Left ventricle myocardium superior (tissue), 1 donor: ENCODE measurements at places on chromosomes 1 and 21.
A peak's percentile ranks its signal among the peaks of the same experiment; 100 is the strongest.

DNA sequence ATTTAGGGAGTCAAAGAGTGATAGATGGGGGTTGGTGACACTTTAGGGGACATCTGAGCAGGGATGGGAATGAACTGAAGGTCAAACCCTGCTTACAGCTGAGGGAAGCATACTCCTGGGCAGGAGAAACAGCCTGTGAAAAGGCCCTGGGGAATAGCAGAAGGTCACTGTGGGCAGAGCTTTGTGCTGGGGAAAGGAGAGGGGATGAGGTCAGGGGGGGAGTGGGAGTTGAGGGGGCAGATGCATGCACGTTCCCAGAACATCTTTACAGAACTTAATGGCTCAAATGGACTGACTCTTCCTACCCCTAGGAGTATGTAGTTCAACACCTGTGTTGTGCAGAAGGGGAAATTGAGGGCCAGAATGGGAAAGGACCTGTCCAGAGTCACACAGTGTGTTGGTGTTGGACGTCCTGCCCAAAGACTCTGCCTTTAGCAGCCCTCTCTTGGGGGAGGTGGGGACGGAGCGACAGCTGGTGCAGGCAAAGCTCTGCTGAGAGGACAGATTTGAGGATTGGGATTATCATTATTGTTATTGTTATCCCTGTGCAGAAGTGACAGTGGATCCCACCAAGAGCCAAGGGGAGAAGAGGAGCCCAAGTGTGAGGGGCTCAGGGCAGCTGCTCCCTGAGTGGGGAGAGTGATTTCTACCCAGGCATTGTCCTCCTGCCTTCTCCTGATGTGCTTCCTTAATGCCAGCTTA lies 116.5 kb downstream of the PTPRU start:
- DNase-seq: no peak

GRCh38 chr1:230957580-230957989 lies 21.1 kb downstream of the TTC13 start:
- DNase-seq: no peak

DNA sequence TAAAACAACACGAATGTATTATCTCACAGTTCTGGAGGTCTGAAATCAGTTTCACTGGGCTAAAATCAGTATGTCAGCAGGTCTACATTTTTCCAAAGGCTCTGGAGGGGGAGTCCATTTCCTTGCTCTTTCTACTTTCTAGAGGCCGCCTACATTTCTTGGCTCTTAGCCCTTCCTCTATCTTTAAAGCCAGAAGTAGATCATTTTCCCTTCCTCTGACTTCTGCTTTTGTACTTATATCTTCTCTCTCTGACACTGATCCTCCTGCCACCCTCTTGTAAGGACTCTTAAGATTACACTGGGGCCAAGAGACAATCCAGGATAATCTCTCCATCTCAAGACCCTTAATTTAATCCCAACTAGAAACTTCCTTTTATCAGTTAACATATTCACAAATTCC lies 41.4 kb downstream of the MSH4 start:
- DNase-seq: no peak

DNA sequence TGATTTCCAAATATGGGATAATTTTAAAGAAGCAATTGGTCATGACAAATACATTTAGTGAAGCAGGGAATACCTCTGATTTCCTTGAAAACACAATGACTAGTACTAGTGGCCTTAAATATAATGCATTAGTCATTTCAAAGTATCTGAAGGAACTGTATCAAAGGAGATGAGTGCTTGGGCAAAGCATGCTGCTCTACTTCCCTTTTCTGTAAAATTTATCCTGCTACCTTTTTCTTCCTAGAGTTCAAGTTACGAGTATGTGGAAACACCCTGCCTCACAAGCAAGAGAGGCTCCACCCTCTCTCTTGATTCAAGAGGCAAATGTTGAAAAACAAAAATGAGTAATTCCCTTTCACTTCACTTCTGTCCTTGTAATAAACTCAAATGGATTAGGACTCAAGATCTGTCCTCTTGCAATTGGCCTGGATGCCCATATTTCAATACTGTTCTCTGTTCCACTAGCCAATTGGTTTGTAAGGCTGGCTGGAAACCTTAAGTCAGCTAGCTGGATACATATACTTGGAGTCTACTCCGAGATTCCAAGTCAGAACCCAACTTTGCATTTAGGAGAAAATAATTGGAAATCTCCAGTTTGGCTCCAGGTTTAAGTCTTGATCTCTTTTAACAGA lies 92.5 kb downstream of the CDC42BPA start:
- no peak for DNase-seq

DNA sequence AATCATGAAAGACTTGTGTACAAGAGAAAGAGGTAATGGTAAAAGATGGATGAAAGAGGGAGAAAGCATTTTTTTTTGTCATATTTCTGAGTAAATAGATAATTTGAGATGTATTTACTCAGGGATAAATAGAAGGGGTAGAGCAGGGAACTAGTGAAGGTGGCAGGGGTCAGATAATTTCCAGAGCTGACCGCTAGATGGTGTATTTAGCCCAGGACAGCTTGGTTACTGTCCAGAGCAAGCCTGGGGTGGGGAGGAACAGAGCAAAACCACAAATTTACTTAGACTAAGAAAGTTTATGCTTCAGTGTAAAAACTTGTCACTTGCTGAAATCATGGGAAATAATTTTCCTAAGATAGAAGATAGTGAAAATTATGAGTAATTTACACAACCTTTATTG lies 91.5 kb downstream of the XCL2 start:
- no peak for DNase-seq

DNA sequence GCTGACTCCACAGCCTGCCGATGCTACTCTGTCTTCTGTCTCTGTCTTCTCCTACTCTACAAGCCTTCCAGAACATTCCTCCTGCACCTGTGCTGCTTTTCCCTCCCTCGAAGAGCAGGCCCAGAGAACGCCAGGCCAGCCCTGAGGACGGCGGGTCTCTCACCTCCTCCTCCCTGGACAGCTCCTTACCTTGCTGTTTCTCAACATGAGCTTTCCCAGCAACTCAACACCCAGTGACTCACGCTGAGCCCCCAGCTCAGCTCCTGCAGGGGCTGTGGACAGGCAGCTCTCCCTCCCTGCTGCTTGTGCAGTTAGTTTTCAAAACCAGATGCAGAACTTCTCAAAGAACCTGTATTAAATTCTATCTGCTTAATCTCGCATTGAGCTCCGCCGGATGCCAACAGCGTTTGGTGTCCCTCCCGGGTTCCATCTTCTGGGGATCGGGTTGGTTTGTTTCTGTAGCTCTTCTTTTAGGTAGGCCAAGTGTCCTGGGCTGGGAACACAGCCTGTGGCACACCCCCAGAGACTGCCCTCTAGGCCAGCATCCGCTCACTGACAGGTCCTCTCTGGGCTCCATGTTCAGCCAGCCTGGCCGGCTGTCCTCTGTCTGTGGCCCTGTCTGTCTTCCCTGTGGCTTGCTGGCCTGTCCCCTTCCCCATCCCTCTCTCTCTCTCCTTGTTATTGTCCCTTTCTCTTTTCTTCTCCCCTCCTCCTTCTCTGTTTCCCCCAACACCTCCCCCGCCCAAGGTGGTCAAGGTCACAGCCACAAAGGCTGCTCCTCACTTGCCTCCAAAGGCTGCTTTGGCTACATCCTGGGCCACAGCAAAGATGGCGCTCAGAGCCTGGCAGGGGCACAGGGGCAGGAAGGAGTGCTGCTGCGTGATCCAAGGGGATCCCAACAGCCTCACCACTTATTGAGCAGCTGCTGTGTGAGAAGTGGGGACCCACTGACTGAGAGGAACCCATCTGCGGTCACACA lies 391.0 kb downstream of the MATN1 start:
- no peak for DNase-seq

GRCh38 chr1:12548973-12549459 lies 69.0 kb downstream of the DHRS3 start:
- DNase-seq: peak; percentile 74

GRCh38 chr1:67745875-67746698 lies 61.1 kb downstream of the GADD45A start:
- DNase-seq: no peak

GRCh38 chr1:176949033-176949662 lies 215.4 kb downstream of the ASTN1 start:
- DNase-seq: peak; percentile 70

DNA sequence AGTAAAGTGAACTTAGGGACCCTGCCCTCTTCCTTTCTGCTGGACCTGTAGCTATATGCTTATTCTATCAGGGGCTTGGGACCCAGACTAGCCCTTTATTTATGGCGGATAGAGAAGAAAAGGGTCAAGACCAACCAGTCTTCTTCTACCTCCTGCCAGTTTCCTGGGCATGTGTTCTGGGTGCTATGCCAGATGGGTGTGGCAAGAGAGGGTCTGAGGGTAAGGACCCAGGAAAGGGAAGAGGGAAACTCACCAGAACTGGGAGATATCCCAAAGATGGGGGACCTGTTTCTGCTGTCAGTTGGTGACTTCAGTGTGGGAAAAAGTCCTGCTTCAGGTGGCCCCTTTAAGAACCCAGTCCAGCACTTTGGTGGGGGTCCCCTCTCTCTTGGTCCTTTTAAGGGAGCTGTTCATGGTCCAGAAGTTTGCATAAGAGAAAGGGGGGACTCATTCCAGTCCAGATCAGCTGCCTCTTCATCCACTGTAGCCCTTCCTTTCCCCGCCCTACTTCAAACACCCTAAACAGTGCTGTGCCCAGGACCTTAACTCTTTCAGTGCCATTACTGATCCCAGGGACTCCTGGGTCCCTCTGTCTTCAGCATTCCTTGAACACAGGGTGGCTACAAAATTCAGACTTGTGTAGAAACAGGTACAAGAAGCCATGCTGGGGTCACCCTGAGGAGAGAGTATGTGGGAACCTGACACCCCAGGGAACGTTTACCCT lies 18.4 kb downstream of the SSR2 start:
- no peak for DNase-seq

- no peak for DNase-seq
Measured at GRCh38 chr1:172966844-172967540, 83.7 kb downstream of the TNFSF18 start.

GRCh38 chr1:8520483-8520966 lies 202.6 kb downstream of the SLC45A1 start:
- no peak for DNase-seq

GRCh38 chr1:169821500-169821899 lies 26.8 kb upstream of the METTL18 start:
- no peak for DNase-seq
